ENCODE measurements at places on chromosomes 13 and 19.

DNA sequence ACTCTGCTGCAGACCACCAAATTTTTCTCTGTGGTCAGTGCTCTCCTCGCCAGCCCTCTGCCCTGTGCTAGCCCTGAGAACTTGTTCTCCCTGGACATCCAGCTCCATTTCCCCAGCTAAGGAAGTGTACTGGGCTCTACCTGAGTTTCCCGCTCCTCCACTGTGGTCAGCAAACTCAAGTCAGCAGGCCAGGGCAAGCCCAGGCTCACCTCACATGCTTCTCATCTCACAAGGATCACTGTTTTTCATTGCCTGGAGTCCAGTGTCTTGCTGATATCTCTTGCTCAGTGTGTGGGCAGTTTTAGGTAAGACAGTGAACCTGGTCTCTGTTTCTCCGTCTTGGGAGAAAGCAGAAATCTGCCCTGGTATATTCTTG is 201.4 kb downstream of the FOXO1 start:
- no peak for DNase-seq

DNA sequence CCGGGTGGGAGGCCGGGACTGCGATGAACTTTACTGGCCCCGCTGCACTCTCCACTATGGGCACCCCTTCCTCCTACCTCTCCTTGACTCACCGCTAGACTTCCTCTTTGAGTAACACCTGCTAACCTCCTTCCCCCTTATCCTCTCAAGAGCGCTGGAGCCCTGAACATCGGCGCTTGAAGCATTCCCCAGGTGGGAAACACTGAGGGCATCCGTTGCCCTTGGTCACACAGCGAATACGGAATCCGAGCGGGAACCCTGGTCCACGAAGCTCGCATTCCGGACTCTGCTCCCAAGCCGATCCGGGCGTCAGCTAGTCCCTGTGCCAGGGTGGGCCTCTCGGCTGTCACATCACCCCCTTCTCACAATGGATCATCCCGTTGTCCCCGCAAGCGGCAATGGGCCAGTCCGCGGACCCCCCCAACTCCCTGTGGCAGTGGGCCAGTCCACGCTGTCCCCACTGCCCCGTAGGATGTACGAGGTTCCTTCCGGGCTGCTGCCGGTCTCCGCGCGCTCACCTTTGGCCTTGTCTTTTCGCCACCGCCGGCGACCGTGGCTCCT is 4.2 kb downstream of the LIPE start:
- DNase-seq, result peak; percentile 78

DNA sequence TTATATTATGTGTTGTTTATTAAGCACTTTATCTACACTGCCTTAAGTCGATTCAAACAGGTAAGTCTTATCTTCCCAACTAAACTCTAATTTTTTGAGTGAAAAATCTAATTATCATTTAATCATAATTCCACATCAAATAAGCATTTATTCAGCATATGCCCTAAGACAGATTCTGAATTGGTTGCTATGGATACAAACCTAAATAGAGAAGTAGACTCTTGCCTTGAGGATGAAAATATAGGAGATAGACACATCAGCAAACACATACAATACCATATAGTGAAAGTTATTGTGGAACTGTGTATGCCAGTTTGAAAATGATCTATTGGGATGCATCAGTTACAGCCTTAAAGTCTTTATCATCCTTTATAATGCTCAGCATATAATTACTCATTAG is 1679.9 kb downstream of the SLITRK1 start:
- no peak for DNase-seq

DNA sequence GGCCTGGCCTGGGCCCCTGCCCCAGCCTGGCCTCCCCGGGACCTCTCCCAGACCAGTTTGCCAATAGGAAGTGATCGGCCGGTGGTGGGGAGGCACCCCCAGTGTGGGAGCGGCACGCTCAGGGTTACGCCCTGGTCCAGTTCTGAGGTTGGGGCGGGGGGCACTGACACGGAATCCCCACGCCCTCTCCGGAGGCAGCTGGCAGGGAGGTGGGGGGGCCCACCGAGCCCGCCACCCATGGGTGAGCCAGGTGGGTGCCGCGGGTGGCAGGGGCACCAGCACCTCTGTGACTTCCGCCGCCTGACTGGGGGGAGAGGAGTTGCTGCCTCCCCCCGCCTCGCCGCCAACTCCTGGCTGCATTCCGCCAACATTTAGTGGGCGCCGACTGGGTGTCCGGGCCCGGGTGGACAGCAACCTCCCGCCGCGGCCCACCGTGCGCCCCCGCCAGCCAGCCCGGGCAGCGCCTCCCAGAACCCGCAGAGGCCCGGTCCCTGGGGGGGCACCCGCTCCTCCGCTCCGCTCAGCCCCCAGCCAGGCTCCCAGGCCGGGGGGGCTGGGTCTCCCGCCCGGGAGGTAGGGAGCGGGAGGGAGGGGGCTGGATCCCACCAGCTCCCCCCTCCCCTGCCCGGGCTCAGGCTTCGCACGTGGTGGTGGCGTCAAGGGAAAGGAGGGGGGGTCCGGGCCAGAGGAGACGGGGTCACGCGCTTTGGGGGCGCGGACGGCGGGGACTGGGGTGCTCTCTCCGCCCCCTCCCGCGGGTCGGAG is 2.0 kb downstream of the ZBTB7A start:
- peak; percentile 66 for DNase-seq

- DNase-seq, result no peak
Observed at GRCh38 chr13:51959773-51960172, 51.5 kb downstream of the ATP7B start.

DNA sequence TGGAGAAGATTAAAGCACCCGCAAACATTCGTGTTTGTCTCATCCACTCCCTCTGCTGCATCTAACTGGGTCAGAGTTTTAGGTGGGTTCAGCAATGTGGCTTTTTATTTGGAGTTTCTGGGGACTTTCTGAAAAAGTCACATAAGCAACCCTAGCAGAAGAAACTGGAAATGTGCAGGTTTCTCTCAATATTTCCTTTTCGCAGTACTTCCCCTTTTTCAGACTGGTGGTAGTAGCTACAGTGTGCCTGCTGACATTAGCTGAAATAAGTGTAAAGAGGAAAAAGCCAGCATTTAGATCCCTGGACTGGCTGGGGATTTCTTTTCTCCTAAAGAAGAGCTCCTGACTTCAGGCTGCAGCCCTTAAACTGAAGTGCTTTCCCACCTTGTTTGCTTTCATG is 15.9 kb upstream of the OLFM4 start:
- DNase-seq, result no peak

GRCh38 chr13:48891586-48891985 is 84.1 kb upstream of the FNDC3A start:
- DNase-seq, result no peak

DNA sequence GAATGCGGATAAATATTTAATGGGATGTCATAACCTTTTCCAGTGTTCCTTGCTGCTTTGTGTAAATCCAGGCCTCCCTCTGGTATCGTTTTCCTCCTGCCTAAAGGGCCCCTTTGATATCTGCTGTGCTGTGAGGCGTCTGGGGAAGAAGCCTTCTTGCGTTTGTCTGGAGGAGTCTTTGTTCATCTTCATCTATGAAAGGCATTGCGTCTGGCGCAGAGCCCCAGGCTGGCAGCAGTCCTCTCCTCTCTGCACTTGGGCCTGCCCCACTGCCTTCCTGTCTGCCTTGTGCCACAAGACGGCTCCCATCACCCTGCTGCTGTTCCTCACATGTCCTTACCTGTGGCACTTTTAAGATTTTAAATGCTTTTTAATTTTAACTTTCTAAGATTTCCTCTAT is 9.8 kb downstream of the PROZ start:
- no peak for DNase-seq

Data from anterior cingulate cortex (tissue), 58 donors.